ENCODE measurements at places on chromosomes 1 and 21.

DNA sequence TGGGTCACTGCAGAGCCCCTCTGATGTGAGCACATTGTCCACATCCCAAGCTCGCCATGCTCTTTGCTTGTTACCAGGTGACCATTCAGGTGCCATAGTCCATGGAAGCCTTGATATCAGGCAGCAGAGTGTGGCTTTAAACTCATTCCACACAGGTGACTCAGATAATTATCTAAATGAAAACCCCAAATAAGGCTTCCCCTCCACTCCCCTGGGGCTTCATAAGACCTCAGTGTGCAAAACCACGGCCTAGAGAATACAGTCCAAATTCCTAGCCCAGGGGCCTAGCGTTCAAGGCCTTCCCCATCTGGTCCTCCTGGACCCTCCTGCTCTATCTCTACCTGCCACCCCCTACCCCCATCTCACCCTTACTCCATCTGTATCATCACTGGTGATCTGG is 97.1 kb downstream of the ARHGEF10L start:
- H3K27ac ChIP-seq = no peak overlapping the region
- no peaks in the 10 kb centered on the region for H3K27me3 ChIP-seq
- H3K4me3 ChIP-seq = no peak overlapping the region
- no peaks in the 10 kb centered on the region for H3K36me3 ChIP-seq
- H3K4me1 ChIP-seq = no peaks in the 10 kb centered on the region

DNA sequence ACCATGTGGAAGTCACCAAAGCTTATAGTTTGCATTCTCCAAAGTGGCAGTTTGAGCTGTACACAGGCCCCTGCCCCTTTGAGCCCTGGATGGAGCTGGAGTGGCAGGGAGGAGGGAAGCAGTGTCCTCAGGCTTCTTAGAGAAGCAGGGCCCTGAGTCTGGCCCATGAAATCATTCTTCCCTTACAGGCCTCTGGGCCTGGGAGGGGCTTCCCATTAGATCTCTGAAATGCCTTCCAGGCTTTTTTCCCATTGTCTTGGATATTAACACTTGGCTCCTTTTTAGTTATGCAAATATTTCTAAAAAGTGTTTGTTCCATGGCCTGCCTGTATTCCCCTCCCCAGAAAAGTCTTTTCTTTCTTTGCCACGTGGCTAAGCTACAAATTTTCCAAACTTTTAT is 10.0 kb upstream of the TRIM67 start:
- peak overlapping the region; percentile 10 for H3K4me3 ChIP-seq
- H3K4me1 ChIP-seq = no peaks in the 10 kb centered on the region
- peaks cover 12% of the 10 kb centered on the region for H3K27me3 ChIP-seq
- no peak overlapping the region for H3K27ac ChIP-seq

GRCh38 chr1:212359794-212360479 is 54.7 kb downstream of the PACC1 start:
- H3K27ac ChIP-seq = no peak overlapping the region
- no peak for DNase-seq

DNA sequence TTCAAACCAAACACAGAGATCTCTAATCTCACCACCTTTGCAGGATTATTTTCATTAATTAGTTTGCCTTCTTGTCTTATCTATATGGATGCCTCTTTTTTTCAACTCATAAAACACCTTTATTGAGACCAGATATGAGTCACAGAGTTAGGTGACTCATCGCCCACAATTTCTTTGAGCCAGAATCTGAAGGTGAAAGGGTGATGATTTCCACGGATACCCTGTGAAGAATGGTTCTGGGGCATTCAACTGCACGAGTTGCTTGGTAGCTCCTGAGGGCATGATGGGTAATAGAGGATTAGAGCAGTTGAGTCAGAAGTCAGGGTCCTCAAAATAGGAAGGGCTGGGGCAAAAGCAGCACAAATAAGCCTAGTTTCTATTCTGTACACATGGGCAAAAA is 128.2 kb downstream of the TBX19 start:
- H3K27me3 ChIP-seq = no peaks in the 10 kb centered on the region
- H3K4me3 ChIP-seq = no peak overlapping the region
- no peaks in the 10 kb centered on the region for H3K36me3 ChIP-seq
- peak; percentile 27 for DNase-seq
- H3K27ac ChIP-seq = peak overlapping the region; percentile 67

Measured in T-cell (primary cell).